Stimulated activated CD4-positive, alpha-beta T cell treated with anti-CD3 and anti-CD28 coated beads, Interleukin-15, amount 100 ng/mL, for 24 hours (primary cell): ENCODE measurements at places on chromosomes 5 and 9.

- DNase-seq, result no peak
These were observed 176.3 kb upstream of the SEMA6A start for GRCh38 chr5:116750631-116751580.

- no peak for DNase-seq
These were observed 16.6 kb upstream of the CARD19 start for GRCh38 chr9:93079371-93079770.

- DNase-seq, result no peak
These were observed 25.7 kb downstream of the SMARCA2 start for GRCh38 chr9:2040828-2041227.

DNA sequence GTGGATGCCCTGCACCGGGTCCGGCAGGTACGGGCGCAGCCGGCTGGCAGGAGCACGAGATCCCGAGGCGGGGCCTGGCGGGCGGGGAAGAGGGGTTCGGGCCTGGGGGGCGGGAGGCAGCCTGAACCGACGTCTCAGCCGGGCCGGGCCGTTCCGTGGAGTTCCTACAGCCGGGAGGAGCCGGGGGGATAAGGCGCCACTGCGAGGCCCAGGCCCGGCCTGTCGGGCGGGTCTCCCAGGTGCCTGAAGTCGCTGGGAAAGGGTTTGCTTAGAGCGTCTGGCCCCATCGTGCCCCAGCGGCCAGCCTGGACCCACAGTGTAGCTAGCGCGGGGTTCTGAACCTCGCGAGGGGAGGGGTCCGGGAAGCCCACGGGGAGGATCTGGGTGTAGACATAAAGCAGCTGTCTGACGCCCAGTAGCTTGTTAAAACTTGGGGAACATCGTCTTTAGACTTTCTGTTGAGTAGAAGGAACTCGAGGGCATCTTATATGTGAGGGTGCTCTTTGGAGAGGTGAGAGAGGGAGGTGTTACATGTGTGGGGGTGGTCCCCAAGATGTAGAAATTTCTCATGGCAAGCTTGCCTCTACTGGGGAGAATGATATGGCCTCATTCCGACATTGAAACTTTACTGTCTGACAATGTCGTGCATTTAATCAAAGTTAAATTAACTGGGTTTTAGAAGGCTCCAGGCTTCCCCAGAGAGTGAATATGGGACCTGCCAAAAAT lies 524 bp downstream of the FUBP3 start:
- DNase-seq, result no peak

DNA sequence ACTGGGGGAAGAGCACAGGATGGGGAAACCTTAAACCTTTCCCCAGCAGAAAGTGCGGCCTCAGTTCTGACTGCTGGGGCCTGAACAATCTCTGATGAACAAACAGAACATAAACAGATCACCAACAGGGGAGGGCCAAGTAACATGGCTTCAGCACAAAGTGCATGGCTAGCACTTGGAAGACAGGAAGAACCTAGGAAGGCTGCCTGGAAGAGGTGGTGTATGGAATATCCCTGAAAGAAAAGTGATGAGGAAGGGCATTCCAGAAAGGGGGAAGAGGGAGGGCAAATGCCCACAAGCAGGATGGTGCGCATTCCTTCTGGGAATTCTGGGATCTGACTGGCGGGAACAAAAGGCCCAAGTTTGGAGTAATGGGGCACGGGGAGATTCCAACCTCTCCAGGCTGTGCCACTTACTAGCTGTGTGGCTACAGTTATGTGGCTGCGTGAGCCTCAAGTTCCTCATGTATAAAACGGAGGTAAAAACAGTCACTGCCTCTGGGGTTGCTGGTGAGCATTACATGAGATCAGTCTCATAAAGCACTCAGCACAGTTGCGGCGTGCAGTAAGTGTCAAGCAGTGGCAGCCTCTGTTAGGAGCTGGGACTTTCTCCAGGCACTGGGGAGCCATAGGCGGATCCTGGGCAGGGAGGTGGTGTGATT lies 1.6 kb downstream of the PDGFRB start:
- no peak for DNase-seq
